ENCODE measurements at places on chromosomes 5 and 9.
A peak's percentile ranks its signal among the peaks of the same experiment; 100 is the strongest.

GRCh38 chr9:9395539-9395938, 1217.3 kb downstream of the PTPRD start:
- no peak for DNase-seq

DNA sequence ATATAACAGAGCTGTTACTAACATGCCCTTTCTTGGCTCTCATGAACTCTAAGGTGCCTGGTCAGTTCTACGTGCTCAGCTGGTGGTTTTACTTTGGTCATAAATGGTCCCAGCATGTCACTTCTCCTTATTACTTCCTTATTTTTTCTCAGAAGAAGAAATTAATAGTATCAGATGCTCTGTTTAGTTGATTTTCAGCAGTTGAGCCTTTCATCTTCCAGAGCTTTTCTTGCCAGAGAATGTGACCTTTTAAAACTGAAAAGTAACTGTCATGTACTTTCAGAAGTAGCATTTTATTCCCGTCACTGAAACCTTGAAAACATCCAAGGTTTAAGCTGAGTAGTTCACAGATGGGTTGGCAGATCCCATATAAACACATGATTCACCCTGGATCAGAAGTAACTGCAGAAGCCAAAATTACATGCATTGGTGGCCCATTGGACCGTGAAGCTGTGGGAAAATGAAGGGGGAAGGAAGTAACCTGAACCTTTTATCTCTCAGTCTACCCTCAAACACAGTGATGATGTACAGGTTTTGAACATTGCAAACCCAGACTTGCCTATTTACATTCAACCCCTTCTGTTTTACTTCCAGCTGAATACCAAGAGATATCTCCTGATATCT, 50.5 kb downstream of the HACD4 start:
- peak; percentile 92 for DNase-seq

- no peak for DNase-seq
Measured at GRCh38 chr5:122507581-122507980, 195.5 kb downstream of the SNCAIP start.

- DNase-seq, result no peak
Measured at GRCh38 chr9:27717991-27718390, 144.7 kb upstream of the C9orf72 start.

- DNase-seq, result no peak
Measured at GRCh38 chr5:122291000-122291901, 20.8 kb upstream of the SNCAIP start.

DNA sequence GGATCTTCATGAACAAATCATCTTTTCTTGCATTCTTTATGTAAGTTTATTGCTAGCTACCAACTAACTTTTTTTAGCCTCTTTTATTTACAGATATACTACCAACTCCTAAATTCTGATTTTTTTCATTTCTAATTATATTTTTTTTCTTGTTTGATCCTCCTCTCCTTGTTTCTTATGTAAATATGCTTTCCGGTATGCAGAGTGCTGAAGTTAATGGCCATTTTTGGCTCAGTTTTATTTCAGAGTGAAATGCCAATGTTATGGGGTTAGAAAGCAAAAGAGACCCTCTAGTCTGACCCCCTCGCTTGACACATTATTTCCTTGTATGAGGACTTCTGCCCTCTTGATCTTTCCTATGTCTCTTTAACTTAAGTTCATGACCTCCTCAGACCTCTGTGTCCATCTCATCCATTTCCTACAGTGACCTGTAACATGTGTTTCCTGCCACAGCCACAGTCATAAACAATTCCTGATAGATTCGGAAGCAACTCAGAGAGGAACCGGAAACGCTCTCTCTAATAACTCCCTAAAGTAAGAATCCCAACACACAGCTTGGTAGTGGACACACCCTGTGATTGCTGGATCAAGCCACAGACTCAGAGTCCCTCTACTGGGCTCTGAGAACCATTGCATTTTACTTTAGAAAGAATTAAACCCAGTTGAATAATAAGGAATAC, 42.9 kb upstream of the AFAP1L1 start:
- peak; percentile 88 for DNase-seq

GRCh38 chr9:110691002-110691549, 22.5 kb downstream of the MUSK start:
- no peak for DNase-seq

DNA sequence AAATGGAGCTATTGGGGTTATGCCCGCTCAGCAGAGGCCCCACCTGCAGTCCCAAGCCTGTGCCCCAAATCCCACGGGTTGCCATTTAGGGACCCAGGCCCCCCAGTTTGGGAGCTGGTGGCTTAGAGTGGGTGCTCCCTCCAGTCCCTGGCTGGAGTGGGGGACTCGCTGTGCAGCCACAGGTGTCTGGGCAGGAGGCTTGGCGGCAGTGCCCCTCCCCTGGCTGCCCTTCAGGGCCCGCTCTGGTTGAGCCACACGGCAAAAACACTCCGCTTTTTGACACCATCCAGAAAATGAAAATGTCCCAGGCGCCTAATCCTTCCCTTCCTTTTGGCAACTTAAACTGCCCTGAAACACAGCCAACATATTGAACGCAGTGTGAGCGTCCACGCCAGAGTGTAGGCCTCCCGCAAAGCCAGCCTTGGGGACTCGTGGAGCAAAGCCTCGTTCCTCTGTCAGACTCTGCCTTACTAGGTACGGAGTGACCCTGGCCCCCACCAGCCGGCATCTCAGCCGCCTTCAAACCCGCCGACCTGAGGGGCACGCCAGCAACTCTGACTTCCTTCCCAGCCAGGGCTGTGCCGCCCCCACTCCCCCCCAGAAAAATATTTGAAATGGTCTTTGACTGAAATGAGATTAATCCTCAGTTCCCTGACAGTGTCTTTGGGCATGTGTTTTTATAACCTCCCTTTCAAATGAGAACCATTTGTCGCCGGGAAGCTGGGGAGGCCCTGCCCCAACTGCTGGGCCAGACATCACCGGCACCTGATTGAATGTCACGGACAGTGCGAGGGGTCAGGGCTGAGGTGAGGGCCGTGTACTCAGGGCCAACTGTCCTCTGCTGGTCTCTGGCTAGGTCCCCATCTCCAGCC, 98.5 kb upstream of the LMX1B start:
- no peak for DNase-seq

DNA sequence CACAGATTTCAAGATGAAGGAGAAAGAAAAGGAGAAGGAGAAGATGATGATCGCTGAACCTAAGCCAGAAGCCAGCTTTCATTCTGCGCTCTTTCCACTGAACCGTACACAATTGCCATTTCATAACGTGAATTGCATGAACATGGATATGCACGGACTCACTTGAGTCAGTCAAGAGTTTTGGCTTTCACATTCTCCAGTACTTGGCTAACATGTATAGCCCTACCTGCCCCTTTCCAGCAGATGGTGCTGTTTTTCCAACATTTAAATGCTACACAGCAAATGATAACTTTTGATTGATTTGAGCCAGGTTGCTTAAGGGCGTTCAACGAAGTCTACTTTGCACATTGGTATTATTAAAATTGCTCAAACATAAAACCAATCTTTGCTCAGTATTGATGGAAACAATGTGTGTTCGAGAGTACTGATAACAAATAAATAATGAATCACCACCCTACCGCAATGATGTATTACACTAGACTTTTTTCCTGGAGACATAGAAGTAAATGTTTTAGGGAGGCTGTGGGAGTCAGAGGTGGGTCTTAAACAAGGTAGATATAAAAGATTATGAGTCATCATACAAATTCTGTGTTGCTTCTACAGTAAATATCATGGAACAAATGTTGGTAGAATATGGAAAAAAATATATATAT, 196.4 kb downstream of the TRPM3 start:
- peak; percentile 93 for DNase-seq

DNA sequence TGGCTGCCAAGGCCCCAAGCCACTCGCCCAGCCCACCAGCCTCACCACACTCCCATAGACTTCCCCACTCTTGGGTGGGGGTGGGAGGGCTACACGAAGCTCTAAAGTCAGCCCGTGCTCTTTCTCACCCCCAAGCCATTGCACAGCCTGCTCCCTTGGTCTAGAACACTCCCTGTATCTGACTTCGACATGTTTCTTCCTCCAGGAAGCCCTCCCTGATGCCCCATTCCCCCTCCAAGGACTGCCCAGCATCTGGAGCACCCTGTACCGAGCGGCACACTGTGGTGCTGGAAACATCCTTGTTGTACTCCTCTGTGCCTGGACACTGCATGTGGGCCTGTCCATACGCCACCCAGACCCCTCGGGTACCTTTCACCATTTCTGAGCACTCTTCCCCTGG, 49.4 kb upstream of the KCNMB1 start:
- DNase-seq, result no peak

DNA sequence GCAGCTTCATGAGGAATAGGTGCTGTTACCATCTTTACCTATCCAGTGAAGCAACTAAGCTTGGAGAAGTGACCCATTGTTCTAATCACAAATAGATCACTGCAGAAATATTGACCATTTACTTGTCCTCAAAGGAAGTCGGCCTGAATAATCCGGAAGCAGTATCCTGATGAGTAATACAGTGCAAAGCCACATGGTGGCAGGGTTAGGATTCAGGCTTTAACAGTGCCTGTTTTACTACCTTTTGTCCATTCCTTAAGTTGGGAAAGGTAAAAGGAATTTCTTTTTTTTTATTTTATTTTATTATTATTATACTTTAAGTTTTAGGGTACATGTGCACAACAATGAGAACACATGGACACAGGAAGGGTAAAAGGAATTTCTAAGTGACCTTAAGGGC, 336.3 kb downstream of the KDM4C start:
- DNase-seq, result no peak

DNA sequence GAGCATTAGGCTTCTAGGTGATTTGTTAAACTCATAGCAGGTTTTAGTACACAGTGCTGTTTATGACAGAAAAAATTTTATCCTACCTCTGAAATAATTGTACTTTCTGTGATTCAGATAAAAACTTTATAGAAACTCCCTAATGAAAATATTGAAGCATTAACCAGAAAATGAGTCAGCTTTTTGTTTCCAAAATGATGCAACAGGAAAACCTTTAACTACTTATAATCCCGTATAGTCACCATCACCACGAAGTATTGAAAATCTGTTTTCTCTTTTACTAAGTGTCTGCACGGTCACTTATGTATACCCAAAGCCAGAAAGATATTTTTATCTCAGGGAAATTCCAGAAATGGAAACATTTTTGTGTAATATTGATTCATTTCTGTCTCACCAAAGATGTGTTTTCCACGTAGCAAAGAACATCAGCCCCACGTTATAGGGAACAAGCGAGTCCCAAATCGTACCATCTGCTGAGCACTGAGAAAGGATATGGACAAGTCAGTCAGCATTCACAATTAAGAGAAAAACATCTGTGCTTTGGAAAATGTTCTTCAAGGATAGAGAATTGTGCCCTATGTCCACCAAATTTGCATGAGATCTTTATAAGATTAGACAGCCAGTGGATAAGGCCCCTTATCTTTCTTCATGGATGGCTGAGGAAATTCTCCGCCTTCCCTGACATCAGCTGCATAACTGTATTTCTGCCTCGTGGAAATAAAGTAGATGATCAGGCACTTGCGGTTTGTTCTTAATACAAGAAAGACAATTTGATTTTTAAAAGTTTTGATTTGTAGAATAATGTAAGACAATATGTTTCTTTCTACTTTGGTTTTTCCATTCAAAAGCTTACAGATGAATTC, 41.9 kb downstream of the TNFAIP8 start:
- peak; percentile 76 for DNase-seq

- no peak for DNase-seq
Measured at GRCh38 chr5:134392301-134392700, 19.4 kb downstream of the CDKN2AIPNL start.

DNA sequence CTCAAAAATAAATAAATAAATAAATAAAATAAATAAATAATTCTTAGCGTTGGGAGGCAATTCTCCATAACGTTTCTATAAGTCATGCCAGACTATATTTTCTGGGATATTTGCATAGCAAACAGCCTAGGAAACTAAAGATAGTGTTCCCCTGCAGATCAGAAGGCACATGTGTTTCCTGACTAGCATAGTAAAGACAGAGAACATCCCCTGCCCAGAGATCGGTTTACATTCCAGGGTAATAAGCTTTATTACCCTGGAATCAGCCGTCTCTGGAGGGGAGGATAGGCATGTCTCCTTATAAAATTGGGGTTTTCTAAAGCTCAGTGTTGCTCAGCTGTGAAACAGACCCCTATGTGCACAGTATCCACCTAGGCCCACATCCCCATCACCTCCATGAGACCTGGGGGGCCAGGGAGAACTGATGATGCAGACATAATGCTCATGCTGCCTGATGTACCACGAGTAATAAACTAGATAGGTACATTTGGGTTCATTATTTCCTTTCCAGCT, 36.9 kb upstream of the IFNK start:
- no peak for DNase-seq

DNA sequence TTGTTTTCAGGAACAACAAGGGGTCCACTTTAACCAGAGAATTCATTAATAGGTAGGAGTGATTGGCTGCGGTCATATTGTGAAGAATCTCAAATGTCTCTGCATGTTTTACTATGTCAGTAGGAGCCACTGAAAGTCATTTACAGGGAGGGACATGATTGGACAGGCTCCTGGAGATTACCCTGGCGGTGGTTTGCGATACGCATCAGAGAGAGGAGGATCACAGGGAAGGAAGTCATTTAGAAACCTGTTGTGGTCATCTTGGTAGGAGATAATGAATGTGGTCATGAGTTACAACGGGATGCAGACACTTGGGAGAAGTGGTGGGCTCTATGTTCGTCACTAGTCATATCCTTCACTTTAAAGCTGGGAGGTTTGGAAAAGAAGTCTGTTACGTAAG, 262.8 kb downstream of the FAM114A2 start:
- no peak for DNase-seq

DNA sequence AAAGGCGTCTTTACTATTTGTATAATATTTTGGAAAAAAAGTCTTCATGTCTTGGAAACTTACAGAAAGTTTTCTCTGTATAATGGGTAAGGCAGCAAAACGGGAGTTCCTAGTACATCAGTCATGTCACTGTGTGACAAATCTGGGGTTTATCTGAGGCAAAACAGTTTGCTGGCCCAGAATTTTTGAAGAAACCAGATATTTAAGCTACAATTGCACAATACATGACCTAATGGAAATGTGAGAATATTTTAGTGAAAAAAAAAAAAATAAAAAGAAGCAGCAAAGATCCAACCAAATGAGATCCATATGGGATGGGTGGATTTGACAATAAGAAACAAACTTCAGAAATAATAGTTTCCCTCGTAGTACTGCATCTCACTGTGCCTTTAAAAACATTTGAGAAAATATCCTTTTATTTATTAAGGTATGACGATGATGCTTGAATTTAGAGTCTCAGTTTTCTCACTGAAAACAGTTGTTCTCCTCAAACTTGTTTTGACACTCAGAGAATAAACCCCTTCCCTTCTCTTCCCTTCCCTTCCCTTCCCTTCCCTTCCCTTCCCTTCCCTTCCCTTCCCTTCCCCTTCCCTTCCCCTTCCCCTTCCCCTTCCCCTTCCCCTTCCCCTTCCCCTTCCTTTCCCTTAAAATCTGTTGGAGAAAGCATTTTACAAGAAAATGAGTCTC, 180.5 kb upstream of the TUT7 start:
- DNase-seq, result peak; percentile 96

DNA sequence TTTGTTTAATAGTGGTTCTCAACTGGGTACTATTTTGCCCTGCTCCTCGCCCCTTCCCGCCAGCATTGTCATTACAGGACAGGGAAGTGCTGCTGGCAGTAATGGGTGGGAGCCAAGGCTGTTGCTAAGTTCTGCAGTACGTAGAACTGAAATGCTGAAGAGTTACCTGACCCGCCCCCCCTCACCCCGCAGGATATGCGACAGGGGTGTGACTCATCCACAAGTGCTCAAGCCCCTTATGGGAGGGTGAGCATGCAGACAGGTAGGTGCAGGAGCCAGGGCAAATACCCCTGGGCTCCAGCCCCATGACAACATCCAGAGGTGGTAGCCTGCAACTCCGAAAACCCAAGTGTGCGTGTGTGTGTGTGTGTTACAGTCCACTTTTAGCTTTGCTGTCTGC, 35.7 kb downstream of the LRRC70 start:
- no peak for DNase-seq
